ENCODE measurements at places on chromosomes 3 and 15.
A peak's percentile ranks its signal among the peaks of the same experiment; 100 is the strongest.

- peak; percentile 21 for DNase-seq
These were observed 9.8 kb upstream of the RUVBL1 start for GRCh38 chr3:128133273-128133883.

DNA sequence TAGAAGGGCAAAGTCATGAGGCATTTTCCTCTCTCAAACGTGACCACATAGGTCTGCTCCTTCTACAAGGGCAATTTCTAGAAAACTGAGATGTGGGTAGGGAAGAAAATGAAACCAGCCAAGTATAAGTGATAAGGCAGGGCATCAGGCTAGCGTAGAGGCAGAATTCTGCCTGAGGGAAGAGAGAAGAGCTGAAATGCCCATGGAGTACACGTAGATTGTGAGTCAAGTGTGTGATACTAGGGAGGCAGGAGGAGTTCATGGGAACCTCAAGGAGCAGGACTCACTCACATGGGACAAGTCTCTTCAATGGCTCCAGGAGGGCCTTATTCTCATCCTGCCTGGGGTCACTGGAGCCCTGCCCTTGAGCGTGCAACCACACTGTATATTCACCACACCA lies 34.9 kb upstream of the PPP4R2 start:
- no peak for DNase-seq

DNA sequence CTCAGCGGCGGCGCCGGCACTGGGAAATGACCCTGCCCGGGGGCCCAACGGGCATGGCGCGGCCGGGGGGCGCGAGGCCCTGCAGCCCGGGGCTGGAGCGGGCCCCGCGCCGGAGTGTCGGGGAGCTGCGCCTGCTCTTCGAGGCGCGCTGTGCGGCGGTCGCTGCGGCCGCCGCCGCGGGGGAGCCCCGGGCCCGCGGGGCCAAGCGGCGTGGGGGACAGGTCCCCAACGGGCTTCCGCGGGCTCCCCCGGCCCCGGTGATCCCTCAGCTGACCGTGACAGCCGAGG lies 172 bp downstream of the ITPKA start:
- DNase-seq: no peak

- DNase-seq: no peak
These were observed 664 bp upstream of the NR2C2 start for GRCh38 chr3:14946739-14947099.

DNA sequence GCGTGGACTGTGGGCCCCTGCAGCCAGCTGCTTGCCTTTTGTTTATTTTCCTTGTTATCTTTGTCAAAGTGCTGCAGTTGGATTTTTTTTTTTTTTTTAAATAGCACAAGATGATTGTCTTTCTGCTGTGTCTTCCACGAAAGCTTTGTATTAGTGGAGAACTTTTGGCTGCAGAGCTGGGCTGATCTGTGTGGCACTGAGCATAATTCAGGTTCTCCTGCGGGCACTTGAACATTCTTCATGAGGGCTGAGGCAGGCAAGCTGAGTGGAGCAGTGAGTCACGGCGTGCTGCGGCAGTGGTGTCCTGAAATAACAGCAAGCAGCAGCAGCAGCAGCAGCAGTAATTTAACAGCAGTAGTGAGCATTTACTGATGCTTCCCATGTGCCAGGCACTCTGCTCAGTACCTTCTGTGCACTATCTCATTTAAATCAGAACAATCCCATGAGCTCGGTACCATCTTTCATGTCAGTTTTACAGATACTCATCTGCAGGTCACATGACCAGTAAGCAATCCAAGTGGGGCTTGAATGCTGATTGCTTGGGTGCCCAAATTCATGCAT lies 45.8 kb downstream of the MITF start:
- no peak for DNase-seq

All from bone marrow (tissue), 2 donors.